ENCODE measurements at places on chromosomes 1 and 21.

DNA sequence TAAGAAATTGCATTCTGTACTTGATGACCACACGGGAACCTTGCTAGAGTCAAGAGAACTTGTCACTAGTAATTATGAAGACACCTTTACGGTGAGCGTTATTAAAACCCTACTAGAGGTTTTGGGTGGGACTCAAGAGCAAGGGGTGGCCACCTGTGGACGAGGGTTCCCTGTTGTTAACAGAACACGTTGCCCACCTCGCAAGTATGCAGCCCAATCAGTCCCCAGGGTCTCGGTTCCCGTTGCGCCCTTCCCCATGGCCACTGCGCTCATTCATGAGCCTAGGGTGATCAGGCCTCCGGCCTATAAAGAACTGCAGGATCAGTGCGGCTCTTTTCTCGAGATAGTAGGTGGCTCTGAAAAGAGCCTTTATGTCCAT lies 30.2 kb upstream of the RNF187 start:
- DNase-seq = no peak

- DNase-seq = no peak
These were observed 15.5 kb upstream of the AHCTF1 start for GRCh38 chr1:246947255-246947654.

GRCh38 chr1:204409123-204409522 lies 2.5 kb downstream of the PPP1R15B start:
- DNase-seq = no peak

GRCh38 chr1:31032266-31032665 lies 33.3 kb downstream of the PUM1 start:
- no peak for DNase-seq

GRCh38 chr1:37255136-37255795 lies 219.1 kb upstream of the ZC3H12A start:
- DNase-seq = no peak

DNA sequence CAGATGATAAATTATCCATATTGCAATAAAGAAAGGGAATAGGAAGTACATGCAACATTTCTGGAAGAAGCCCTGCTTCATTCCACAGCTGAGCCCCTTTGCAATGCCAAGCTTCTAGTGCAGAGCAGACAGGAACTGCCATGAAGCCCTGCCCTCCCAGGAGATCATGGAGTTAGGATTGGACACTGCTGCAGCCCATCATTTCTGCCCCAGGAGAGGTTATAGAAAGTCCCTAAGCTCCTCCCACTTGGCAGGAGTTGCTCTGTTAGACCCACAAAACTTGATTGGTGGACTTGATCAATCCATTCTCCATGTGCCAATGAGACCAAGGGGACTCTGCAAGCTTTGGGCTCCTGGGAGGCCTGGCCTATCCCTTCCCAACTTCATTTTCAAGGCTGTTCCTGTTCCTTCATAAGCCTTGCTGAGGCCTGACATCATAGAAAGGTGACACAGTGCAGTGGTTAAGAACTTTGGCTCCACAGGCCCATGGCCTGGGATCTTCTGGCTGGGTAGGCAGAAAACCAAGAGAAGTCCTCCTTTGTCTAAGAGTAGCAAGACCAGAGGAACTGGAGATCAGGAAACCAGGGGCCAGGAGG lies 1.3 kb upstream of the LAPTM5 start:
- DNase-seq = no peak

- no peak for DNase-seq
These were observed 92.5 kb downstream of the GALNT2 start for GRCh38 chr1:230159580-230159979.

- no peak for DNase-seq
These were observed 4.6 kb upstream of the FAM167B start for GRCh38 chr1:32242341-32242851.

GRCh38 chr1:93977598-93977945 lies 68.3 kb upstream of the GCLM start:
- no peak for DNase-seq

- no peak for DNase-seq
These were observed 110.5 kb upstream of the SERBP1 start for GRCh38 chr1:67540733-67541125.

DNA sequence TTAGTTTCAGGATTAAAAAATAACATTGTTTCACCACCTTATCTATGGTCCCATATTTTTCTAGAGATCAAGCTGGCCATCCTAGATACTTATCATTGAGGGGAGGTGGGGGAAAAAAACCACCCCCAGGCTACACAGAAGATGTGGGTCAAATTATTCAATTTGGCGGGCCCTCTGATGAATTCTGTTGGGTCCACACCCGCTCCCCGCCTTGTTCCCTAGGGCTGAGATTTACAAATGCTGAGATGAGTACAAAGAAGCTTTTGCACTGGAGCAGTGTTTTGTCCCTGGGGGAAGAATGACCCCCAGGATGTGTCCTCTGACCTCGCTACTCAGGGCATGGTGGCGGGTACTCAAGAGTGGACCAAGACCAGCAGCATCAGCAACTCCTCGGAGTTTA lies 246.9 kb upstream of the TMEM51 start:
- no peak for DNase-seq

DNA sequence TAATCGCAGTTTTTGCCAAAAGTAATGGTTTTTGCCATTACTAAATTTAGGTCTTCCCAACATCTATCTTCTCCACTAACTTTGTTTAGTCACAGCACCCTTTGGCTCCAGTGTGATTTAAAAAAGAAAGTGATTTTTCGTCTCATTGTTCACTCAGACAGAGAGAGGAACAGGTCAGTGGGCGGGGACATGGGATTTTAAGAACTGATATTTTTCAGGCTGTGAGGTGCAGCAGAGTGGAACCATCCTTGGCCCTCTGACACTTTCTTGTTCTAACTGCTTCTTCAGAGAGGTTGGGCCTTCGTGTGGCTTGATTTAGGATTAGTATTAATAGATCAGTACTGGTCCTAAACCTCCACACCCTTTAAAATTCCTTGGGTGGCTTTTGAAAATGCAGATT lies 38.8 kb downstream of the CASQ2 start:
- DNase-seq = no peak

DNA sequence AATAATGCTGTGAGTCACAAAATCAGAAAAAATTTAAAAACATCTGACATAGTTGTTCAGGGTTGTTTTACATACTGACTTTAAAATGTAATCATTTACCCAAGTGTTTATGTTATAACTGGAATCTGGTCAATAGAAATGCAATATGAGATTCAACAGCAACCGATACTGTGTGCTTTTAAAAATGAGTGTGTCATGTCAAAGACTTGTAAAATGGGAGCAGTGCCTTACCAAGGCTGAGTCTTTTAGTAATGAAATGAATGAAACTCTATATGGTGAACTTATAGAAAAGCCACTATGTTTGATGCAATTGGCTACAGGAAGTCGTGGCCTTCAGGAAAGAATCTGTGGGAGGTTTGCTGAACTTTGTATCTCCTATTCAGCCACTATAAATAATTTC lies 570.2 kb downstream of the DPYD start:
- DNase-seq = no peak

- no peak for DNase-seq
These were observed 24.7 kb downstream of the HSF2BP start for GRCh38 chr21:43634618-43635017.

DNA sequence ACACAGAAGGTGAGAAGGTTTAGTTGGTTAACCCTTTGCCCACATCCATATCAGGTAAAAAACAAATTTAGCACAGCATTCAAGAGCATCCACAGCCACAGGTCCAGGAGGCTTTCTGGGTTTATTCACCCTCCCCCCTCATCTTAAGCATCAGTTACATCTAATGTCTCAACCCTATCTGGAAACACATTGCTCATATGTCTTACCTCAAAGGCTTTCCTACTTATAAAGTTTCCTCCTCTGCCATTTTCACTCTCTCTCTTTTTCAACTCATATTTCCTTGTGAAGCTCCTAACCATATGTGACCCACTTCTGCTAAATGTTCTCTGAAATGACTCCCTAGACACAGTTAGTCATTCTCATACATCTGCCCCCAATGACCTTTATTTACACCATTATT lies 47.9 kb upstream of the RUNX1 start:
- DNase-seq = no peak

DNA sequence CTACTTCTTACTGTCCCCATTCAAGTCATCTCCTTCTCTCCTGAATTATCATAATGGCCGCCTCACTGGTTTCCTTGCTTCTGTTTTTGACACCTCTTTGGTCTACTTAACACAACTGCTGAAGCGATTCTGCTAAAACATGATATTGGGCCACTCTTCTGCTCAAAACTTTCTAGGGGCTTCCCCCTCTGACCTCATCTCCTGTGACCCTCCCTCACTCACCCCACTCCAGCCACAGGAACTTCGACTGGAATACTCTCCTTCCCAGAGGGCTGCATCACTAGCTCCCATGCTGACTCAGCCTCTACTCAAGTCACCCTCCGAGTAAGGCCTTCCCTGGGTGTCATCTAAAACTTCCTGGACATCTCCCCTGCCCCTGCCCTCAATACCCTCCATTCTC lies 35.7 kb downstream of the NRIP1 start:
- no peak for DNase-seq

- DNase-seq = no peak
These were observed 52.4 kb upstream of the FMO3 start for GRCh38 chr1:171038284-171038683.

DNA sequence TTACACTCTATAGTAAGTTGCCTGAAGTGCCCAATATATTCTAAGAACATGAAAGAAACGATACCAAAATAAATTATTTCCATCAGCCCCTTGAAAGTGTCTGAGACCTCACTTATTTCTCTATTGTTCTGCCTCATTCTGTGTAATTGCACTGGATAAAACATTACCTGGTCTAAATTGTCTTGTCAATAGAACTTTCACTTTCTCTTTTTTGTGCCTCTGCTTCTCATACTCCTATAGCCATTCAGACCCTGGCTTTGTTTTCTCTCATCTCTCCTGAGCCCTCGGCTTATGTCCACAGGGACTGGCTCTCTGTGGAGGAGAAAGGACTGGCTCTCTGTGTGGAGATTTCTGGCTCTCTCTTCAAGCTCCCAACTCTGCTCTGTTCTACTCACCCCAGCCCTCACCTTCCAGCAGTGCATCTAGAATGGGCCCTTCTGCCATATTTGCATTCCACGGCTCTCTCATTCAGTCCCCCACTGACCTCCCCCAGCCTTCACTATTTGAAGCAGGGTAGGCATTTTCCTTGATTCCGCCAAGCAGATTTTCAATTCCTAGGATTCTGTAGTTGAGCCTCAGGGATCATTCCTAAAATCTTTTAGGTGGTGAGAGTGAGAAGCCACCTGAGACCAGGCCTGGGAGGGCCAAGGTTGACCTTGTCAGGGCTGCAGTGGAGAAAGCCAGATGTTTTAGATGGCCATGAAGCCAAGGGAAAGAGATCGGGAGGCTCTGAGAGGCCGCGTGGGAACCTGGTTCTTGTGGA lies 15.9 kb upstream of the GALNT2 start:
- DNase-seq = no peak

DNA sequence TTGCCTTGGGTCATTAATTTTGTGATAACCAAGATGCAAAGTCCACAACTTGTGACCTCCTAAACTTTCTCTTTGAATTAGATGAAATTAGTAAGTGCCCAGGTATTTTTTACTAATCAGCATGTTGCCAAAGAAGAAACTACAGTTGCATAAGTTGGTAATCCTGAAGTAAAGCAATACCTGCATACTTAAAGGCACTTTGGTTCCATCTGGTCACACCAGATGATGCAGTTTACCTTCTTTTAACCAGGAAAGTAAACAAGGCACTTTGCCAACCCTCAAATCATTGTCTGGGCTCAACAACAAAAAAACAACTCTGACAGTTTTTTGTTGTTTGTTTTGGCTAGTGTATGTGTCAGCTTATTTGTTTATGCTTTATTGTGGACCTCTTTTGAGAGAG lies 55.5 kb upstream of the DYNLT5 start:
- DNase-seq = no peak

GRCh38 chr1:29394521-29395225 lies 158.4 kb downstream of the PTPRU start:
- no peak for DNase-seq

- no peak for DNase-seq
These were observed 838.7 kb upstream of the PRMT6 start for GRCh38 chr1:106217765-106218164.

GRCh38 chr21:36109868-36110267 lies 25.0 kb upstream of the CBR3 start:
- DNase-seq = no peak

DNA sequence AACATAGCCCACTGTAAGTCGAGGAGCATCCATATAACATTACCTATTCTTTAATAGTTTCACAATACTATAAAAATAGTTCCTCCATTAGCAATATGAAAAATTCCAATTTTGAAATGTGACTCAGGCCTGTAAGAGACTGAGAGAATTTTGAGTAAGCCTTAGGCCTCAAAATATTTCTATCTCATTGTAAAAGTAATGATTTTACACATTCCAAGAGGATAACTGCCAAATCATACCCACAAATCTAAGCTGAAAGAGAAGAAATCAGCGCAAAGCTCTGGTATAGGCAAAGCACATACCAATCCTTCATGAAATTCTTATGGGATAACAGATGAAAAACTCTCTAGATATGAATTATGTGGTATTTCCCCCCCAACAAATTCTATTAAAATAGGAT lies 144.1 kb downstream of the CDC42BPA start:
- no peak for DNase-seq

DNA sequence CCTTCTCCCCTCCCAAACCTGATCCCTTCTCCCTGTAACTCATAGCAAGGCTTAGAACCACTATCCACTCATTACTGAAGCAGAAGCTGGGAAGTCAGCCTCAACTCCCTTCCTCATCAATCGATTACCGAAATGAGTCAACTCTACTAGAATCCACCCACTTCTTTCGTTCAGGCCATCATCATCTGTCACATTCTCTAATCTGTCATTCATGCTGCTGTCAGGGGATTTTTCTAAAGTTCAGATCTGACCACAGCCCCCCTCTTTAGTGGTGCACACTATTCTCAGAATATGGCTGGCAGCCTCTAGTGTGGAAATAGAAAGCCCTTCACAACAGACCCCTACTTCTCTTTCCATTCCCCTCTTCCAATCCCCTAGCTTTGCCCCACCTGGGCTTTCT lies 5.1 kb downstream of the NT5C1A start:
- DNase-seq = no peak

DNA sequence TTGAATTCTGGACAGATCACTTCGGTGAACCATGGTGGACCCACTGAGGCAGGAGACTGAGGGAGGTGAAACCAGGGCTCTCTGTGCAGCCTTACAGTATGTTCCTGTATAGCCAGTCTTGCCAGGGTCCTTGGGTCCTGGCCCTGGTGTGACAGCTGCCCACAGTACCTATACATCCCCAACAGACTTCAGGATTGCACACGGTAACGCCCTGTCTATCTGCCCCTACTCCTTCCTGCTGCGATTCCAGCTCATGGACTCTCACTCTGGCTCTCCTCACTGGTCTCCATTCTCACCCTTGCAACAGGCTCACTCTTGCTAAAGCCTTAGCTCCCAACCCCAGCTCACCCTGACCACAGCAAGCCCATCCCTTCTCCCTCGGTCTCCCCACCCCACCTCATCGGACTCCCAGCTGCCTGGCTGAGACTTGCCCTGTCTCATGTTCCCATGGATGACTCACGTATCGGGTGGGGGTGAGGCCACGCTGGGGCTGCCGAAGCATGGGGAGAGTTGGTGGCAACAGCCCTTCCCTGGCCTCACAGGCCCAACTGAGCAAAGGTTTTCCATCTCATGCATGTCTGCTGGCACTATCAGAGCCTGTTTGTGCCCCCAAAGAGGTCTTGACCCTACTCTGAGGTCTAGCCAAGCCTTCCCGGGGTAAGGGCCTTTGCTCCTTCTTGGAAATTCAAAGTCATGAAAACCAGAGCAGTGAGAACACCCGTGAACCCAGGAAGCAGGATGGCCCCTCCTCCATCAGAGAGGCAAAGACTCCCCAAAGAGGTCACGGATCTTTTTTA lies 7.1 kb downstream of the PHLDA3 start:
- DNase-seq = no peak
